GOT3 (cell line): ENCODE measurements at places on chromosomes 3 and 15.

- DNase-seq, result no peak
Observed at GRCh38 chr3:52014613-52015012, 18.9 kb upstream of the RPL29 start.

DNA sequence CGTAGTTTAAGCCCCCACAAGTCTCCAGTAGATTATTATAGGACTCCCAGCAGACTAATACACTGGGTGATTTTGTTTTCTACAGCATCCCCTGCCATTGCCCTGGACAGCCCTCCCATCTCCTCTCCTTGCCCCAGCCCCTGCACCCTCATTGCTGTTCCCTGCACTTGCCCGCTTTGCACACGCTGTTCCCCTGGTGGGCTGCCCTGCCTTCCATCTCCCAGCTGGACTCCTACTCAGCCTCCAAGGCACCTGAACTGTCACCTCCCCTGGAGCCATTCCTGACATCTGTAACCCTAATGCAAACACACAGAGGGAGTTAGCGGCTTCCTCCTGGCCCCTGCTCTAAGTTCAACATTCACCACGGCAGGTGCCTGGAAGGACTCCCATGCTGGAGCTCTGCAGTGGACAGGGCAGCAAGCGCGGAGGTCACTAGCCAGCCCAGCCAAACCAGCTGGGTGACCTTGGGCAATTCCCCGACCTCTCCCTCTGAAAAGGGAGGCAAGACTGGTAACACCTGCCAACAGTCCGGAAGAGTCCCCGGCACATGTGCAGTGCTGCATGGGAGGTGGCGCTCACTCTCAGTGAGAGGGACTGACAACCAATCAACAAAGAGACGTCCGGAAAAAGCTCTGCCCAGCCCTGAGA is 38.8 kb upstream of the IQSEC1 start:
- DNase-seq, result no peak

DNA sequence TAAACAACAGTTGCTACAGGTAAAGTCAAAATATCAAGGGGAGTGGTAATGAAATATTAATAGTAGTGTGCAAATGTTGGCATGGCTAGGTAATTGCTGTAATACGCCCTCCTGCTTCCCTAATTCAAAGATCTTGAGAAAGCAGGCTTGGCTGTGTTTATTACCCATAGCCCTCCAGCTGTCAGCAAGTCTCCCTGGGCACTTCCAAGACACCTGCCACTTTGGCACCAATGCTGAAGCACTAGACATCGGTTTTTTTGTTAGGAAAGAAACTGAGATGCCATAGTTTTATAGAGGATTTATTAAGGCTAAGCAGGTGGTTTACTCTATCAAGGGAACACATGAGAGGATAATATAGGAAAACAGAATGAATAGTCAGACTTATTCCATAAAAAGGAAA is 64.4 kb downstream of the P2RY1 start:
- no peak for DNase-seq

DNA sequence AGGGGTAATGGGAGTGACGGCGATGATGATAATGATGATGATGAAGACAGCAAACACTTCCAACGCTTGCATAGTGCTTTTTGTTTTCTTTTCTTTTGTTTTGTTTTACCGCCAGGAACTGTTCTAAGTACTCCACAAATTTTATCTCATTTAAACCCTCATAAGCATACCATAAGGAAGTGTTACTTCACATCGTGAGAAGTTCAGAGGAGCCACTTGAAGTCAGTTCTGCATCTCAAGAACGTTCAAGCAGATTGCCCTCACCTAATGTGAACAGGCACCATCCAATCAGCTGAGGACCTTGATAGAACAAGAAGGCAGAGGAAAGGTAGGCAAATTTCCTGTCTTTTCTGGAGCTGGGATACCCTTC is 104.1 kb downstream of the LSM3 start:
- DNase-seq, result no peak

- DNase-seq, result no peak
Observed at GRCh38 chr3:12833222-12834161, 7.9 kb downstream of the RPL32 start.

GRCh38 chr15:100129677-100130076 is 212.1 kb downstream of the ADAMTS17 start:
- no peak for DNase-seq

DNA sequence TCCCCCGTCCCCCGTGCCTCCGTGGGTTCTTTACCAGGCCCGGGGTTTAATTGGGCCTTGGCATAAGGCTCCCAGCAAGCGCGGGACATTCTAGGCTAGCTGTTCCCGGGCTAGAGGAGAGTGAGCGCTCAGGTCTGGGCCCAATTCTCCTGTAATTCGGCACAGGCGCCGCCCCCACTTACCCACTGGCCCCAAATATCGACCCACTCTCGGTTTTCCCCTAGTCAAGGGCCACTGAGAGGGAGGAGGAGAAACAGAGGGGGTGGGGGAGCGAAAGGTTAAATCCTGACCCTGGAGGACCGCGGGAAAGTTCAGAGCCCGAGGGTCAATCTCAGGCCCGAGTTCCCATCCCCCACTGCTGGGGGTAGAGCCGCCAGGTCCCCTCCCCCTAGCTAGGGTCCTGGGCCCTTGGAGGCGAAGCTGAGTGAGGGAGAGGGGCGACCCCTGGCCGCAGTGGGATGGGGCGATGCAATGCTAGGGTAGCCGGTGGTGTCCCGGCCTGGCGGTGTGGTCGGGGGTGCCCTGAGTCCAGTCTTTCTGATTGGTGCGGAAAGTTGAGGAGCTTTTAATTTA is 8.5 kb upstream of the ONECUT1 start:
- no peak for DNase-seq

DNA sequence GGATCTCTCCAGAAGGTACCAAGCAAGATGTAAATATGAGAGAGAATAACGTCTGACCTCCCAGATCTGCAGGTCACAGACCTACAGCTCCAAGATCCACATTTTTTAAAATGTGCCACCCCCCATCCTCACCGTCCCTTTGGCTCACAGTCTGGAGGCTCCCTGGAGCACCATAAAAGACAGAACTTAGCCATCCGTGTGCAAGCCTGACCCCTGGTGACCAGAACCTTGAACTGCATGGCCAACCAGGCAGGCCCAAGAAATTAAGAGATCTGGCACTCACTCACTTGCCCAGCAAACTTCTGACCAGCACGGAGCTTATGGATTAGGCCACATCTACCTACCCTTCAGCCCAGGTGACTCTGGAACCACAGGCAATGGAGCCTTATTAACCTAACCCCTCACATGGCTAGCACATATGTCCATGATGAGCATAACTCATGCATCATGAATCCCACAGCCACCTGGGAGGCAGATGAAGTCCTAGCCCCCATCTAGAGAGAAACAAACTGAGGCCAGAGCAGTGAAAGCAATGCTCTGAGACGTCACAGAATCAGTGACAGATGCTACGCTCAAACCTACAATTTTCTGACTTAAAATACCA is 275.3 kb downstream of the UACA start:
- peak; percentile 41 for DNase-seq

- DNase-seq, result no peak
Observed at GRCh38 chr3:95627697-95628096, 1186.7 kb upstream of the EPHA6 start.

DNA sequence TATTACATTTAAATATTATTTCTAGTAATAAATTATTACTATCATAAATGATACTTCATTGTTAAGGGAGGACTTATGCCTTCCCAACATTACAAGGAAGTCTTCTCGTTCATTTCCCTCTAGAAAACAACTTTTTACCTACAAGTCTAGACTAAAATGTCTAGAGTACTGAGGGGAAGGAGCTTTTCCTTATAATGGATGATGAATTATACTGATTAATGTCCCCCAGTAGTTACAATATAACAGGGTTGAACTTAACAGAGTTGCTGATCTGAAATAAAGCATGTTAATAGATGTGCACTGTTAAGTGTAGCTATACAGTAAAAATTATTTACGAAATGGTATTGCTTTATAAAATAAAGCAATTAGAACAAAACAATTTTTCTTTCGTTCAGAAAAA is 2.7 kb upstream of the MNS1 start:
- no peak for DNase-seq

DNA sequence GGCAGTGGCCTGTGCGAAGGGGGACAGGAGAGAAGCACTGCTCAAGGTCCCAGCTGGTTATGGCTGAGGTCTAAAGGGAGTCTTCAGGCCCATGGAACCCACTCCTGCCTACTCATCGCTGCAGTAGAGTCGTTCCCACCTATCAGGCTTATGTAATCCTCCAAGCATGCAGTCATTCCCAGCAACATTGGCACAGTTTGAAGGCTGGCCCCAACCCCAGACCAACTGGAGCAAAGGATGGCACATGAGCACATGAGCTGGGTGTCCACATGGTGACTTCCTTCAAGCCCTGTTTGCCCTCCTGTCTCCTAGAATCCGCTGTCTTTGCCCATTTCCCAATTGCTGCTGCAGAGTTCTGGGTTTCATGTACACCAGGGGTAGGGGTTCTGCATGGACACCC is 60.5 kb upstream of the FGD5 start:
- no peak for DNase-seq

- no peak for DNase-seq
Observed at GRCh38 chr3:134625885-134626741, 24.7 kb downstream of the KY start.

DNA sequence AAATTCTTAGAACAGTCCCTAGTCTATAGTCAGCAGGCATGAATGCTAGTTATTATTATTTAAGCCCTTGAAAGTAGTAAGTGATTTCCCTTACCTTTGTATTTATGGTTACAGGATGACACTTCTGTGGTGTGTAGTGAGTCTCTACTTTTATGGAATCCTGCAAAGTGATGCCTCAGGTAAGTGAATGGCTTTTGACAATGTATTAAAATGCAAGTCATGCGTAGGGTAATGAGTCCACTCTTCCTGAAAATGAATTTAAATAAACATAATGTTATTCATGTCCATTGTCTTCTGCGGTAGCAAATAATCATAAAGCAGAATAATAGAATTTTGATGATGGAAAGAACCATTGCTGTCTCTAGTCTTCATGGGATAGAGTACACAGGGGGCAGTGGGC is 50.3 kb downstream of the IL1RAP start:
- DNase-seq, result no peak

GRCh38 chr3:108416111-108416869 is 94.1 kb downstream of the MYH15 start:
- no peak for DNase-seq

- no peak for DNase-seq
Observed at GRCh38 chr15:88974392-88974791, 61.2 kb upstream of the MFGE8 start.

GRCh38 chr3:187213616-187214015 is 16.3 kb downstream of the RTP1 start:
- DNase-seq, result no peak
